ENCODE measurements at places on chromosomes 7 and 10. TPM values are rescaled to one million over a fixed set of nuclear protein-coding genes. Genes with fewer than 3 reads are reported as not detected.

DNA sequence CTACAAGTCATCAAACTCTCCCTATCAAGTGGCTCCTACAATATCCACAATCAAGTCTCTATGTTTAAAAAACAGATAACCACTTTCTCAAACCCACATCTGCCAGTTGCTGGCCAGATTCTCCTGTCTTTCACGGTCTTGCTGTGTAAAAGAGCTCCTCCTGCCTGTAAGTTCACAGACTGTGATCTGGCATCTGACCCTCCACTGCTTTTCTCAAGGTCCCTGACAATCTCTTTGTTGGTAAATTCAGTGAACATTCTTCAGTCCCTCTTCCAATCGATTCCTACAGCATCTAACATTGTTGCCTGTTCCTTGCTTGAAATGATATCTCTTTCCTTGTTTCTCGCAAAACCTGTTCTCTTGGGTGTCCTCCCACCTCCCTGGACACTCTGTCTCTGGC lies 18.5 kb upstream of the LMOD2 start:
- no peak for DNase-seq

DNA sequence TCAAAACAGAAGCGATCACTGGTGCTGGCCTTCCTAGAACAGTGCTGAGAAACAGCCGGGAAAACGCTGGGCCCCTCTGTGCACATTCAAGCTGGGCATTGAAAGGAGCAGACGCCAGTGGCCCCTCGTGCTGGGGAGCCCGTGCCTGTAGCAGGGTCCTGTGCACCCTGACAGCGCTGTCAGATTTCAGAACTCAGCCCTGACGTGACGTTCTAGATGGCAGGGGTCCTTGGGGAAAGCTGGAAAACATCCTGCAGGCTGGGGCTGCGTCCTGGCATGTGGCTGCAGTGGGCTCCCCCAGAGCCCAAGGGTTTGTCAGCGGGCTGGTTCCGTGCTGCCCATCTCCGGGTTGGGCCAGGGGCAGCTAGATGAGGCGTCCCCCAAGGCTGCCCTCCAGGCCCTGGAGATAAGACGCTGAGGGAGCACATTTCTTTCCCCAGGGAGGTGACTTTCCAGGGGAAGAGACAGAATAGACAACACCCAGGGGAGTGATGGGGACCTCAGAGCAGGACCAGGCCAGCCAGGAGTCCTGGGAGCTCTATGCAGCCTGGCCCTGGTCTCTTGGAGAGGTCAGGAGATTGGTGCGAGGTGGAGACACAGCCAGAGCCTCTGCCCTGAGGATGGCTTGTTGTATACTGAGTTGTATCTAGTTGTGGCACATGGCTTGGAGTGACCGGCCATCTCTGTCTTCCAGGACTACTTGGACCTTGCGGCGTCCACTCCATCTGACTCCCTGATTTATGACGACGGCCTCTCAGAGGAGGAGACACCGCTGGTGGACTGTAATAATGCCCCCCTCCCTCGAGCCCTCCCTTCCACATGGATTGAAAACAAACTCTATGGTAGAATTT lies 12.1 kb upstream of the CSGALNACT2 start:
- no peak for DNase-seq

GRCh38 chr10:62080905-62081304 lies 179.4 kb downstream of the ARID5B start:
- no peak for DNase-seq

GRCh38 chr10:117680601-117681000 lies 138.1 kb downstream of the EMX2 start:
- DNase-seq, result no peak

DNA sequence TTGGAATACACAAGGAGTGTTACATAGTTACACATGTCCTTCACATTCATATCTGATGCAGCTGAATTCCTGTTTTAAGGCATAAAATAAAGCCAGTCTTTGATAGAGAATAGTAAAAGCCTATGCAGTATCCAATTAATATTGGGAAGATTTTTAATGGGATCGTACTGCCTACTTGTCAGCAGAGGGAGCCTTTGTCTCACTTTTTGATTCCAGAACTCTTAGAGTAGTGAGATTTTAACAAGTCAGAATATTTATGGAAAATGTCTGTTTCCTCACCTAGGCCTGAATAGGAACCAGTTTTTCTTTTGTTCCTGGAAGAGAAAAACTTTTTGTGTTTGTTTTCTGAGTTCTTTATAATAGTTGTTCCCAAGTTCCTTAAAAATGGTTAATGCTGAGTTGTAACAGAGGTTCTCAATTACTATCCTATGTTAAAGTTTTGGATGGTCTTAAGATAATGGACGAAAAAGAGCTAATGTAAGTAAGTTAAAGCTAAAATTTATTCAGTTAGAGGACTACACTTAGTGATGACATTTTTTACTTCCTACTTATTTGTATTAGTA lies 114.0 kb downstream of the BBS9 start:
- peak; percentile 77 for DNase-seq

DNA sequence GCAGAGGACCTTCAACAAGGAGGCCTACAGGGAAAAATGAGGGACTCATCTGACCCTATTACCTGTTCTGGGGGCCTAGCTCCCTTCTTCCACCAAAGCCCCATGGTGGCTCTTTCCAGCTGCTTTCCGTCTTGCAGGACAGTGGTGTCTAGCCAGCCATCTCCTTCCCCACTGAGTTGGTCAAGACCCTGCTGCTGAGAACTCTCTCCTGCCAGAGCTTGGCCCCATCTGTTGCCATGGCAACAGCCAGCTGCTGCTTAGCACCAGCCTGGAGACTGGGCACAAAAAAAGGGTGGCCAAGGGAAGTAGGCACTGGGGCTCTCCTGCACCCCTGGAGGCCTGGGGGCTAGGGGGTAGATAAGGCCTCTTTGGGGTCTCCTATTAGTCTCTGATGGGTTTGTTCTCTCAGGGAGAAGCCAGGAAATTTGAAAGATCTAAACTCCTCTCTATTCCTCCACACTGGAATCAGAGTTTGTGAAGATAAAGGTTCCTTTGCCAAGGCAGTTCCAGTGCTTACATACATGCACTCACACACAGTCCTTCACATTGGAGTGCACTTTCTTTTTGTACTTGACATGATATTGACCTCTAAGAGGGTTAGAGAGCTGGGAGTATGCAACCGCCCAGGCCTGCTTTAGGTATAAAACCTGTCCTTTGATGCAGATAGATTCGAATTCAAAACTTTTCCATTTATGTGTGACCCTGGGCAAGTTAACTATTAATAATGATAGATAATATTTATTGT lies 15.8 kb downstream of the TSPAN33 start:
- DNase-seq, result no peak

GRCh38 chr10:1115607-1115955 lies 59.4 kb downstream of the WDR37 start:
- DNase-seq, result no peak

- DNase-seq, result no peak
Measured at GRCh38 chr7:134509010-134509409, 18.4 kb upstream of the AKR1B10 start.

DNA sequence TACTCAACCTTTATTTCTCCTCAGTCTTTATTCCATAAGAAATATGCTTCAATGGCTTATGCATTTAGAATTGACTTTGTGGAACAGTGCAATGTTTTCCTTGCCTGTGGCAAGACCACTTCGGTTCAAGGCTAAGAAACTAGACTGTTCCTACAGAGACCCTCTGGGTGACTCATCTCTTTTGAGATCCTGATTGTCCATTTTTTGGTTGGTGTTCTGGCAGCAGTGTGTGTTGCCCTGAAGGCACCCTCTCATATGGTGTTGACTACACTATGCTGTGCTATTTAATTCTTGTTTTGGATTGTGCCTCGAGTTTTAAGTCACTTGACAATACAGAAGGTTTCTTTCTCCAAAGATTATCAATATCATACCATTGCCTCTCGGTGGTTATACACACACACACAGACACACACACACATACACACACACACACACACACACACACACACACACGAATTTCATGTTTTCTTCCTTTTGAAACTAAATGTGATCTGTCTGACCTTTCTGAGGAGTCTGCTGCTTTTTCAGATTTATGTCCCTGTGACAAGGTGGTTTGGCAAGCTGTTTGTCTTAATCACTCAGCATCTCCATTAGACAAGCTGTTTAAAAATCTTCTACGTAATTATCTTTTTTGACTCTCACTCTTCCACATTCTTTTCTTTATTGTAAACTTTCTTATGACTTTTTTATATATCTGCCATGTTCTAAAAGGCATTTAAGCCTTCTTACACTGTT lies 187.2 kb downstream of the VTI1A start:
- peak; percentile 51 for DNase-seq

DNA sequence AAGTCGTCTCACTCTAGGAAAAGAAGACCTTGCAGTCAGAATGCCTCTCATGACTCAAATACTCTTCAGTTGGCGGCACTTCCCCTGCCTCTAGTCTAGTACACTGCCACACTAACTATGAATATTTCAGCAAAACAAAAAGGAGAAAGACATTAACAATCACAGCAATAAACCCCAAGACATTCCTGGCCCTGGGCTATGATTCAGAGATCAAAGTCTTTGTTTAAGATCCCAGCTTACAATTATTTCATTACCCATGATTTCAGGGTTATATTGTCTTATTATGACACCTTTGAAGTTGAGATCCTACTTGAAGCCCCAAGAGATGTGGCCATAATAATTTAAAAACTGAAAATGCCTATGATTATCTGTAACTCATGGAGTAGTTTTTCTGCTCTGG lies 597.5 kb downstream of the REEP3 start:
- DNase-seq, result no peak

DNA sequence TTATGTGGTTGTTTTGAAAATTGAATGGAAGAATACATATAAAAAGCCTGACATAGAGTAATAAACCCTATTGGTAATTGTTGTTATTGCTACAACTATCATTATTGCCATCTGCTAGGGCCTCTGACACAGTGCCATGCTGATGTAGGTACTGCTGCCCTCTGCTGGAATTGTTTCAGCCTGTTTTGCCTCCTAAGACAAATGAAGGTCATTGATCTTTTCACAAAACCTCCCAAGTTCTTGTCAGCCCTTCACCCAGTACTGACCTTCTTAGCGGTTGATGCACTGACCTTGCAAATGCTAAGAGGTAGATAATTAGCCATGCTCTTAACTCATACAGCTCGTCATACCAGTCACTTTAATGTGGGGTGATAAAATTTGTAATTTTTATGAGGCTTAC lies 975.2 kb downstream of the SORCS1 start:
- DNase-seq, result peak; percentile 50

DNA sequence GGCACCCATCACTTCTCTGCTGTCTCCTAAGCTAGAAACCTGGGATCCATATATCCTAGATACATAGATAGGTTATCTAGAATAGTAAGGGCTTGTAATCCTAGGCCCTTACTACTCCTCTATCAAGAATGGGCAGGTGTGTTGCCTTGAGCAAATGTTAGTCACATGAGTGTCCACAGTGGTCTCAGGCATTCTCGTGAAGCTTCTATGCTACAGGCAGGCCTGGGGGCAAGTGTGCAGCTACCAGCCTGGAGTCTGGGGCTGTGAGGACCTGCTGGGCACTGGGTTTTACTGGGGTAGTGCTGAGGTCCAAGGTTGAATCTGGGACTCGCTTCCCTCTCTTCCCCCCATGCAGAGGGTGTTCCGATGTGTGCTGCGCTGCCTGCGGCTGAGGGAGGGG lies 91.4 kb downstream of the ABCC2 start:
- no peak for DNase-seq

DNA sequence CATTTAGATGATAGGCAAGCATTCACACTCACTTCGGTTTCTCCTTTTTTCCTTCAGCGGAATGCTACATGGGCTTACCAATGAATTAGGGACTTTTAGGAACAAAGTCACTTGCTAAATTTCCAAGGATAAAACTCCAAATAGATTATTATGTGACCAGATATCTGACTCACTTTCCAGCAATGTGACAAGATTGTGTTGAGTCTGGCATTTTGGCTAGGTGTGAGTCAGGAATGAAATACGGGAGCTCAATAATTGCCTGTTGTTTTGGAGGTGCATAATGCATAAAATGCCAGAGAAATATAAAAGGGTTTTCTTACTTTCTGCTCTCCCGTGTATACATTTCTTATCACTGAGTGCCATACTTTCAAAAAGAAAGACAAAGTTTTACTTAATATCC lies 721.1 kb downstream of the KCNMA1 start:
- peak; percentile 60 for DNase-seq

- no peak for DNase-seq
Measured at GRCh38 chr10:5905854-5906507, 15.9 kb downstream of the FBH1 start.

- peak; percentile 99 for DNase-seq
Measured at GRCh38 chr7:66740302-66740979, at the start of gene RABGEF1. TSS of gene RABGEF1 (plus strand) at chr7:66740733. CDS start at chr7:66771900, 31,167 bp downstream.

- DNase-seq, result no peak
Measured at GRCh38 chr7:86094166-86094669, 549.5 kb upstream of the GRM3 start.

GRCh38 chr10:3563298-3563697 lies 221.7 kb downstream of the KLF6 start:
- no peak for DNase-seq

DNA sequence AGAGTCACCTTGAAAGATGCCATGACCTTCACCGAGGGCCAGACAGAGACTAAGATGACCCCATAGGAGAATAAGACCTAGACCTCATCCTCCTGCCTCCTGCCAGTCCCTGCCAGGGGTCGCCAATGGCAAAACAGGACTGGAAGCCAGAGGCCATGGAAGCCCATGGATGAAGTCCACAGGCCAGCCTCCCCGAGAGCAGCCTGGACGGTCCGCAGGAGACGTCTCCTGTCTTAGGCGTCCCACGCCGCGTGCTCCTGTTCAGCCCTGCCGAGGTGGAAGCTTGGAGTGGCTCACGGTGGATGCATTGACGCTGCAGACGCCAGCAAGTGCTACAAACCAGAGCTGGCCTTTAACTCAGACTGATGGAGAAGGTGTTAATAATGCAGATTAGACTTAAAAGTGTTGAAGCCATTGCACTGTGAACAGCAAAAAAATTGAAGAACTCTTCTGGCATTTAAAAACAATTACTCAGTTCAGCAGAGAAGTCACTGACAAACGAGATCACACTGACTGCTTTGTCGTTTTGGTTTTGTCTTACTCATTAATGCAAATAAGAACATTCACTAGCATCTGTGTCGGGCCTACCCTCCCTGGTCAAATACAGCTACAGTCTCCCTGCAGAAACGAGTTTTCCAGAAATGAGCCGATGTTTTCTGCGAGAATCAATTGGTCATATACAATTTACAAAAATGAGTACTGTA lies 38.1 kb upstream of the FAM20C start:
- no peak for DNase-seq

- no peak for DNase-seq
Measured at GRCh38 chr7:77367976-77368375, 48.2 kb downstream of the GSAP start.

GRCh38 chr10:88019753-88020152 lies 156.3 kb downstream of the PTEN start:
- peak; percentile 49 for DNase-seq

- no peak for DNase-seq
Measured at GRCh38 chr7:88396295-88396947, 89.7 kb upstream of the STEAP4 start.

- DNase-seq, result peak; percentile 76
Measured at GRCh38 chr10:123967626-123968243, 76.1 kb upstream of the CPXM2 start.

WNT8B gene
- total RNA-seq, result not detected

SLC18A3 gene
- not detected for total RNA-seq

KLF14 gene
- total RNA-seq, result not detected

SRGN gene
- total RNA-seq, result 108 TPM

NME8 gene
- not detected for total RNA-seq

VSTM4 gene
- total RNA-seq, result 9.5 TPM

FZD1 gene
- 15.1 TPM for total RNA-seq

TAC1 gene
- total RNA-seq, result not detected

HEPACAM2 gene
- not detected for total RNA-seq
